Right ventricle myocardium superior (tissue), 1 donor: ENCODE measurements at places on chromosomes 1 and 21. TPM values are rescaled to one million over a fixed set of nuclear protein-coding genes. Genes with fewer than 3 reads are reported as not detected.

DNA sequence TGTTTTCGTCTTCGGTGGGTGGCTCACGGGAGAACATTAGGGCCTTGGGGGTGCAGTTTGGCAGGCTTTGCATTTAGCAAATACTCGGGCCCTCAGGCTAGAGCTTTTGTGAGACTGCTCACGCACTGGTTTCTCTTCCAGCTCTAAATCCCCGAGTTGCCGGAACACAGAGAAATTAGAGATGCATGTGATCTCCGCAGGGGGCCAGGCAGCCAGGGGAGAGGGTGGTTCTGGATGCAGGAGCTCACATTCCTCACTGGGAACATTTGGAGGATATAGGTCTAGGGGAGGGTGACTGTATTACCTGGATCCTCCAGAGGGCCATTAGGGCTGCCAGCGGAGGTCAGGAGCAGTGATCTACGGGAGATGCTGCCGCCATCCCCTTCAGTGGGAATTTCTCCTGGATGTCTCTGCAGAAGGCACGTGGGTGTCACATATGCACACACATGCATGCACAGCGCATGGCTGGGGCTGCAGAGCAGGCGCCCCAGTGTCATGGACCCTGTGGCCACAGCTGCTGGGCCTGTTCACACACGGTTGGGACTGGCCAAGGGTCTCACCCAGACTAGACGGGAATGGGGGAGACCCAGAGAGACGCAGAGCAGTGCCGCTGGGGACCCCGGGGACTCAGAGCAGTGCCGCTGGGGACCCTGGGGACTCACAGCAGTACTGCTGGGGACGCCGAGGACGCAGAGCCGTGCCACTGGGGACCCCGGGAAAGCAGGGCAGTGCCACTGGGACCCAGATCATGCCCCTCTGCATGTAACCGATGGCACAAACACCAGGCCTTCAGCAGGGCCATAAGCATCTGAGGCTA is 258.7 kb downstream of the CAMTA1 start:
- no peak for DNase-seq

GRCh38 chr1:50620680-50621329 is 197.6 kb upstream of the DMRTA2 start:
- DNase-seq: no peak

GRCh38 chr21:18759267-18759666 is 355.7 kb upstream of the TMPRSS15 start:
- no peak for DNase-seq

GRCh38 chr1:41241749-41242341 is at the start of gene SCMH1:
TSS of gene SCMH1 (minus strand) at chr1:41242306. CDS start at chr1:41186133, 56,173 bp downstream.
- peak; percentile 64 for DNase-seq

GRCh38 chr1:106022312-106022902 is 1034.1 kb upstream of the PRMT6 start:
- no peak for DNase-seq

DNA sequence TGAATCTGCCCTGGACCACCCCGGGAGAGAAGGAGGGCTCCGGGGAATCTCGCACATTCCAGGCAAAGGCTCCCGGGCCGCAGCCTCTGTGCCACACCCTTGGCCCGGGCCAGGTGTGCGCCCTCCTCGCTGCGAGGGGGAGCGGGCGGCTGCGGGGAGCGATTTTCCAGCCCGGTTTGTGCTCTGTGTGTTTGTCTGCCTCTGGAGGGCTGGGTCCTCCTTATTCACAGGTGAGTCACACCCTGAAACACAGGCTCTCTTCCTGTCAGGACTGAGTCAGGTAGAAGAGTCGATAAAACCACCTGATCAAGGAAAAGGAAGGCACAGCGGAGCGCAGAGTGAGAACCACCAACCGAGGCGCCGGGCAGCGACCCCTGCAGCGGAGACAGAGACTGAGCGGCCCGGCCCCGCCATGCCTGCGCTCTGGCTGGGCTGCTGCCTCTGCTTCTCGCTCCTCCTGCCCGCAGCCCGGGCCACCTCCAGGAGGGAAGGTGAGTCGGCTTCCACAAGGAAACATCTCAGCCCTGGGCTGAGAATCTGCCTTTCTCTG is at the start of gene LAMC2:
Gene LAMC2 (plus strand): TSS at position 324 of the 550 bp plus-strand sequence. CDS start 89 bp downstream, at position 413.
- DNase-seq: no peak

DNA sequence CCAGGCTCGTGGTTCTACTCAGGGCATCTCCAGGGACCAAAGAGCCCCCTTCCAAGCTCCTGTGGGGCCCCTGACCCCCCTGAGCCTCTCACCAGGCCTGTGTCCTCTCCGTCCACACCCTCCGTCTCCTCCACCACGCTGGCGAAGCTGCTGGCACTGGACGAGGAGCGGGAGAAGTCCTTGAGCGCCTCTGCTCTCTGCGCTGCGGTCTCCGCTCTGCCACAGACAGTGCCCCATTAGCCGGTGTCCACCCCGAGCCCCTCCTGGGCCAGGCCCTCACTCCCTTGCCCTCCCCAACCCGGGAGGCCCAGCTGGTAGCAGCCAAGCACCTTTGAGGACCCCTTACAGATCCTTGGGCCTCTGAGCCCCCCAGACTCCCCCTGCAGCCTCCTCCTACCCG is 69.8 kb downstream of the RAP1GAP start:
- DNase-seq: no peak

GRCh38 chr1:207393610-207394009 is 60.5 kb upstream of the CR2 start:
- DNase-seq: no peak

HCRTR1 gene
- total RNA-seq: 0.46 TPM

TGFB2 gene
- 1.5 TPM for total RNA-seq

MEF2D gene
- 96.6 TPM for total RNA-seq

TTLL7 gene
- total RNA-seq: 3.6 TPM

MSH4 gene
- 0.35 TPM for total RNA-seq

BTBD8 gene
- 5.9 TPM for total RNA-seq
